A549 treated with DMSO at 1 μM for 4 hours (cell line): ENCODE measurements at places on chromosomes 7 and 10. TPM values are rescaled to one million over a fixed set of nuclear protein-coding genes. Genes with fewer than 3 reads are reported as not detected.

PDZD8 gene
- total RNA-seq: 23.6 to 29.4 TPM (median 27.8 TPM) in 5 replicates

CYP2E1 gene
- 0.19 to 0.30 TPM (median 0.28 TPM) in 5 replicates for total RNA-seq

HMX2 gene
- 0.06 to 0.27 TPM (median 0.15 TPM) in 4 of 5 replicates, not detected in the other for total RNA-seq

CPVL gene
- 0.16 to 0.45 TPM (median 0.25 TPM) in 4 of 5 replicates, not detected in the other for total RNA-seq

WEE2 gene
- not detected in 5 replicates for total RNA-seq

NUPR2 gene
- not detected in 5 replicates for total RNA-seq

MYO1G gene
- 0.07 to 0.13 TPM (median 0.09 TPM) in 5 replicates for total RNA-seq

ABCB1 gene
- 0.05 to 0.50 TPM (median 0.13 TPM) in 4 of 5 replicates, not detected in the other for total RNA-seq

NME8 gene
- total RNA-seq: not detected in 5 replicates

PALD1 gene
- total RNA-seq: 5.9 to 8.6 TPM (median 7.2 TPM) in 5 replicates

R3HCC1L gene
- 14.2 to 16.3 TPM (median 15.4 TPM) in 5 replicates for total RNA-seq

PLEKHA1 gene
- 17.7 to 28.1 TPM (median 23.5 TPM) in 5 replicates for total RNA-seq

IL6 gene
- total RNA-seq: 2.3 to 7.6 TPM (median 3.2 TPM) in 5 replicates

NUTM2D gene
- 1.2 to 2.3 TPM (median 1.4 TPM) in 5 replicates for total RNA-seq

MYH16 gene
- total RNA-seq: 0.64 to 1.3 TPM (median 0.88 TPM) in 5 replicates

DIP2C gene
- total RNA-seq: 6.4 to 9.2 TPM (median 8.2 TPM) in 5 replicates

NKX1-2 gene
- 0.03 to 0.04 TPM in 2 of 5 replicates, not detected in the others for total RNA-seq

PRKAR1B gene
- total RNA-seq: 23.6 to 28.6 TPM (median 27.1 TPM) in 5 replicates

SLC13A1 gene
- not detected in 5 replicates for total RNA-seq

LYZL2 gene
- not detected in 5 replicates for total RNA-seq

COL28A1 gene
- 0.56 to 0.97 TPM (median 0.71 TPM) in 5 replicates for total RNA-seq

TMEM184A gene
- 6.7 to 15.3 TPM (median 13.2 TPM) in 5 replicates for total RNA-seq

SLC29A3 gene
- total RNA-seq: 13.1 to 15.7 TPM (median 14.0 TPM) in 5 replicates

SLC39A12 gene
- total RNA-seq: not detected in 5 replicates

C10orf67 gene
- total RNA-seq: 0.03 to 0.13 TPM (median 0.06 TPM) in 4 of 5 replicates, not detected in the other

SLIT1 gene
- total RNA-seq: 0.03 to 0.07 TPM (median 0.04 TPM) in 5 replicates

NRCAM gene
- total RNA-seq: 70.5 to 98.1 TPM (median 90.7 TPM) in 5 replicates

WNT2 gene
- total RNA-seq: 0.03 to 0.04 TPM in 2 of 5 replicates, not detected in the others

C10orf90 gene
- total RNA-seq: 2.4 to 3.6 TPM (median 2.7 TPM) in 5 replicates

SPDYE11 gene
- total RNA-seq: not detected in 5 replicates

UTF1 gene
- 0.07 TPM in 1 of 5 replicates, not detected in the others for total RNA-seq

NOS3 gene
- 0.17 to 0.49 TPM (median 0.26 TPM) in 5 replicates for total RNA-seq

TDRD1 gene
- not detected in 5 replicates for total RNA-seq

TMEM213 gene
- not detected in 5 replicates for total RNA-seq
